NCI-H345 (cell line): ENCODE measurements at places on chromosomes 3 and 15.

GRCh38 chr3:129974564-129974832 is at the start of gene TRH:
TRH (plus strand) TSS chr3:129974720; CDS start chr3:129975817, 1,097 bp downstream.
- DNase-seq, result no peak

GRCh38 chr3:49554633-49555265 is 472 bp downstream of the BSN start:
- no peak for DNase-seq

DNA sequence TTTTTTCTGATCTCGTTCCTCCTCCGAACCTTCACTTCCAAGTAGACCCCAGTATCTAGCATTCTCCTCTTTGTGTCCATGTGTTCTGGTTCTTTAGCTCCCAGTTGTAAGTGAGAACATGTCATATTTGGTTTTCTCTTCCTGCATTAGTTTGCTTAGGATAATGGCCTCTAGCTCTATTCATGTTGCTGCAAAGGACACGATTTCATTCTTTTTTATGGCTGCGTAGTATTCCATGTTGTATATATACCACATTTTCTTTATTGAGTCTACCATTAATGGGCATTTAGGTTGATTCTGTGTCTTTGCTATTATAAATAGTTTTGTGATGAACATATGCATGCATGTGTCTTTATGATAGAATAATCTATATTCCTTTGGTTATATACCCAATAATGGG is 30.2 kb upstream of the MME start:
- no peak for DNase-seq

DNA sequence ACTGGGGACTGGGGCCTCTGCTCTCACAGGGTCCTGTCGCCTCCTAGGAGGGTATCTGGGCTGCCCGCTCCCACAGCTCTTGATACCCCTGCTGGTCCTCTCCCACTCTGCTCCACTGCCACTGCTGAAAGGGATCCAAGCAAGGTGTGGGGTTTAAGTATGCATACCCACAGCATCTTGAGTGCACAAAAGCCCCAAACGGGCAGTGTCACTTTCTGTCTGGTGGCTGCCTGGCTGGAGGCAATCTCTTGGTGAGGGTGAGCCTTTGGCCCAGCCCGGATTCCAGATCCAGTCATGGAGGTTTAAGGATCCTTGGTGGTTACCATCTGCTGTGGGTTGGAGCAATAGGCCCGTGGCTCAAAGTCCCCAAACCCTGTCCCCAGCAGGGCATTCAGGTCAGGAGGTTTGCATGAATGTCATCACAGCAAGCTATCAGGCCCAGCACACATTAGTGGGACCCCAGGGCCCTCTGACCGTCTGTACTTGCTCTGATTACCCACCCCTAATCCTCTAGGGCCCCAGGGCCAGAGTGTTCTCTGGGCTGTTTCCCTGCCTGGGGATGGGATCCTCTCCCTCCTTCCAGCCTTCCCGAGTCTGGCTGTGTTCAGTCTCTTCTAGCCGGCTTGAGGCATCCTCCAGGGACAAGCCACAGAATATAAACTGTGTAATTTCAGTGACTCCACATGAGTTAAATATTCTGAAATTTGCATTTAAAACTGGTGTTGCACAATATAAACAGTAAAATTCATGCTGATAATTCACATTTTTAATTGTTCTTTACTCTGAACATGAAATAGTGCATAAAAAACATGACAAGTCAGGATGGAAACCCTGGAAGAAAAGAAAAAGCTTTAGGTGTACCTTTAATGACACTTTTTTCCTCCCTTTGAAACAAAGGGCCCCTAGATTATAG is 4.9 kb upstream of the TJP1 start:
- no peak for DNase-seq

GRCh38 chr3:99503350-99503749 is 135.0 kb upstream of the COL8A1 start:
- no peak for DNase-seq

- peak; percentile 71 for DNase-seq
These were observed 2.3 kb upstream of the INSYN1 start for GRCh38 chr15:73755481-73755880.

DNA sequence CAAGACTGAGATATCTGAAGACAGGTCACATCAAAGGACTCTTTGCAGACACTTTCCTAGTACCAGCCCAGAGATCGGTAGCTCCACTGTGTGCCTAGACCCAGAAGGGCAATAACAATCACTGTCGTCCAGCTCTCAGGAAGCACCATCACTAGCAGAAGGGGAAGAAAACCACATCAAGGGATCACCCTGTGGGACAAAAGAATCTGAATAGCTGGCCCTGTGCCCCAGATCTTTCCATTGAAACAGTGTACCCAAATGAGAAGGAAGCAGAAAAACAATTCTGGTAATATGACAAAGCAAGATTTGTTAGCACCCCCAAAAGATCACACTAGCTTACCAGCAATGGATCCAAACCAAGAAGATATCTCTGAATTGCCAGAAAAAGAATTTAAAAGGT is 404.4 kb upstream of the NECTIN3 start:
- no peak for DNase-seq

DNA sequence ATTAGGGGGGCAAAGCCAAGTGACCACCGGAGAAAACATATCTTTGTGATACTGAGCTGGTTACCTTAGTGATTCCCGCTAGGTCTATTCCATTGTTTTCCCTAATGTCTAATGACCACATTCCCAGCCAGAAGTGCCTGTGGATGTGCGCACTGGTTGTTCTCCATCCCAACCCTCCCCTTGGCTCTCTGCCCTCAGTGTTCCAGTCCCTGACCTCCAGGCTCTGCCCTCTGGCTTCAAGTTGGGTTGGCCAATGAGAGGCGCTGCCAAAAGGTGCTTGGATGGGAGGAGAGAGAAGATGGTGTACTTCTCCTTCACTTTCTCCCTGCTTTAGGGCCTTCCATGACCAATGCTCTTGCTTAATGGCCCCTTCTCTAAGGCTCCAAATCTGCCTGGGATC is 2.4 kb downstream of the COLQ start:
- DNase-seq, result no peak

DNA sequence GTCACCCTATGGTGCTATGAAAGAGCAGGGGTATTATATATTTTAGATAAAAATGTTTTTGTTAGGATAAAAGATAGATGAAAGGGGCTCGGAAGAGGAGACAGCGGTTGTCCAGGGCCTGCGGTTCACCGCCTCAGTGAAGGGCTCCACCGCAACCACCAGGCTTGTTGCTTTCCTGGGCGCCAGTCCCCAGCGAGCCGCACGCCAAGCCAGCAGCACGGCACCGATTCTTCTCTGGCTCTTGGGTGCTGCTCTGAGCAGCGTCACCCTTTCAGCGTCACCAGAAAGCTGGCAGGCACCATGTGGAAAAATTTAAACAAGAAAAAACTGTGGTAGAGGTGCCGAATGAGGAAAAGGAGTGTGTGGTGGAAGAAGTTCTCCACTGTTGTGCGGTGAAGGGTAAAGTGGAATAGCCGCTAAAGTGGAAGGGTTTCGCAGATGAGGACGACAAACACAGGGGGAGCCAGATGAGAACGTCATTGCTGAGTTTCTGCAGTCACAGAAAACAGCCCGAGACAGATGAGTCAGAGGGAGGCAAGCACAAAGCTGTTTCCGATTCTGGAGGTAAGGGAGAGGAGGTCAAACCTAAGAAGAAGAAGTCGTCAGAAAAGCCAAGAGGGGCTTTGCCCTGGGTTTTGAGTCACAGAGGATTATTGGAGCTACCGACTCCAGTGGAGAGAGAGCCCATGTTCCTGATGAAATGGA is 569.2 kb downstream of the ZBBX start:
- no peak for DNase-seq

GRCh38 chr15:83087576-83087975 is 19.9 kb upstream of the TM6SF1 start:
- DNase-seq, result no peak

- DNase-seq, result no peak
These were observed 126.2 kb upstream of the C2CD4B start for GRCh38 chr15:62291262-62291661.
